Stimulated activated CD8-positive, alpha-beta memory T cell treated with anti-CD3 and anti-CD28 coated beads, Interleukin-2, amount 100 ng/mL, for 48 hours (primary cell): ENCODE measurements at places on chromosomes 13 and 19.

- no peak for DNase-seq
These were observed 796.2 kb downstream of the SLITRK1 start for GRCh38 chr13:83086088-83086487.

- DNase-seq = no peak
These were observed 352.4 kb downstream of the KLF5 start for GRCh38 chr13:73411067-73411809.

GRCh38 chr13:20393273-20394168 is 132.1 kb downstream of the CRYL1 start:
- no peak for DNase-seq

GRCh38 chr13:72255908-72256307 is 388.9 kb upstream of the DACH1 start:
- no peak for DNase-seq

- DNase-seq = no peak
These were observed 83.9 kb downstream of the OLFM4 start for GRCh38 chr13:53112522-53112921.

DNA sequence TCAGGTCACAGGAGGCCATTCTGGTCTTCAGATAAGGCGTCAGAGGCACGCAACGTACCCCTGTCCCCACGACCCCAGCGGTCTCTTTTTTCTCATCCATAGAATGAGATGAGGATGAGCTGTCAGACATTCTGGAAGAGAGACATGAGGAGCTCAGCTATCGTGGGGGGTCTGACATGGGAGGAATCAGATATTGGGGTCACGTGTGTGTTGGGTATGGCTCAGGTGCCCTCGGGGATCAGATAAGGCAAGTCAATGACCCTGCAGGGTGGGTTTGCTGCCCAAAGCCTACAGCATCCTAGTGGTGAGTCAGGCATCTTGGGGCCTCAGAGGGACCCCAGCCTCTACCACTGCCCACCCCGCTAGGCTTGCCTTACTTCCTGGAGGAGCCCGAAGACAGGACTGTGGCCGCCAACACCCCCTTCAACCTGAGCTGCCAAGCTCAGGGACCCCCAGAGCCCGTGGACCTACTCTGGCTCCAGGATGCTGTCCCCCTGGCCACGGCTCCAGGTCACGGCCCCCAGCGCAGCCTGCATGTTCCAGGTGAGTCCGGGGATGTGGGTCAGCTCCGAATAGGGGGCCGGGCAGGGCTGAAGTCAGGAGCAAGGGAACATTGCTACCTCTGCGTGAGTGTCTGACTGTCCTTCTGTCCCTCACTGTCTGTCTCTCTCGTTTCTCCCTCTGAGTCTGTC is 2.6 kb downstream of the AXL start:
- no peak for DNase-seq

DNA sequence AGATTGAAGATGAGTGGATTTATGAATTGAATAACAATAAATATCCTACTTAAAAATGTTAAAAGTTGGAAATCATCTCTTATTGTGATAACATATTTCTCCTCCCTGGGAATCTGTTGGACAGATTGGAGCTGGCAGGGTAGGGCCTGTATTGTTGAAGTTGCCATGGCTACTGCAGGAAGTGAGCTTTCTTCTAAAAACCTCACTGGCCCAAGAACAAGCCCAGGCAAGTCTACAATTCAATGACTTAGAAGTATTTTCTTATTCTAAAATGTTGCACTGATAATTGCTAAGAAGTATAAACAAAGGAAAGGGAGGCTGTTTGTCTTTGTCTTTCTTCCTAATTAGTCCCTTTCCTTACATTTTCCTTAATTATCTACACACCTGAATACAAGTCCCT is 112.1 kb downstream of the DLEU7 start:
- no peak for DNase-seq

DNA sequence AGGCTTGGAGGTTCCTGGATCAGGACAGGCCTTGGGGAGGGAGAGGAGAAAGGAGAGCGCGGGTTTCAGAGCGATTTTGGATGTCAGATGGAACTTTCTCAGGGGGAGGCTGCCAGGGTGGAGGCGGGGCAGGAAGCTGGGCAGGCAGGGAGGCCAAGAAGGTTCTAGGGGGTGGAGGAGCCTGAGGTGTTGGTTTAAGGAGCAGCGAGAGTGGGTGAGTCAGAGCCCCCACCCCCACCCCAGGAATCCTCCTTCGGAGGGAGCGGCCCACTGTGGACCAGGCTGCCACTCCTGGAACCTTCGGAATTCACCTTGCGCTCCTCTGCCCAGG is 15.9 kb upstream of the NOP53 start:
- no peak for DNase-seq
